Activated CD8-positive, alpha-beta T cell treated with anti-CD3 and anti-CD28 coated beads for 36 hours (primary cell): ENCODE measurements at places on chromosomes 7 and 10.

GRCh38 chr10:24622781-24623301 lies 100.8 kb downstream of the ARHGAP21 start:
- DNase-seq = peak; percentile 20

- no peak for DNase-seq
Observed at GRCh38 chr10:36373424-36374096, 731.5 kb upstream of the FZD8 start.

DNA sequence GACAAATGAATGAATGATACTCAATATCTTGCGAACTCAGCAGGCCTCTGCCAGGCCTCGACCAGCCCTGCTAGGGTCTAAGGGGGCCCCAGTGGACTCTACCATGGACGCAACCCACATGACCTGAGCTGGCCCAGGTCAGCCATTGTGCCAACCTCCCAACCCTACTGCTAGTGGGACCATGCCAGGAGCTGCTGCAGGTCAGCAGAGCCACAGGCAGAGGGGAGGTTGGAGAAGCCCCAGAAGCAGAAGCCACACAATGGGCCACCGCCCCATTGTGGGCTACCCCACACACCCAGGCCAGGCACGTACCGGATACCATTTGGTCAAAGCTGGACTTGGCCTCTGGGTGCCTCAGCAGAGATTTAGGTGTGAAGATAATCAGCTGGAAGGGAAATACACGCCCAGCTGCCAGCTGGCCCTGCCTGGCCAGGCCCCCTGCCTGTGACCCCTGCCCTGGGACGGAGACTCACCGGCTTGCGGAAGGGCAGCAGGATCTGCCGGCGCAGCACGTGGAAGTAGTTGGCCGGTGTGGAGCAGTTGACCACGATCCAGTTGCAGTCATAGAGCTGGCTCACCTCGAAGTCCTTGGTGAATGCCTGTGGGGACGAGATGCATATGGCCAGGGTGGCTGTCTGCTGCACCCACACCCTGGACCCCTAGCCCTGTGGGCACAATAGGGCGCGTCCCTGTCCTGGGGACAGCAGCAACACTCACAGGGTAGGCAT lies 24.5 kb downstream of the OGDHL start:
- DNase-seq = no peak

- no peak for DNase-seq
Observed at GRCh38 chr7:117137868-117138267, 184.6 kb downstream of the ST7 start.

- no peak for DNase-seq
Observed at GRCh38 chr7:4137552-4137951, 544.5 kb upstream of the FOXK1 start.

DNA sequence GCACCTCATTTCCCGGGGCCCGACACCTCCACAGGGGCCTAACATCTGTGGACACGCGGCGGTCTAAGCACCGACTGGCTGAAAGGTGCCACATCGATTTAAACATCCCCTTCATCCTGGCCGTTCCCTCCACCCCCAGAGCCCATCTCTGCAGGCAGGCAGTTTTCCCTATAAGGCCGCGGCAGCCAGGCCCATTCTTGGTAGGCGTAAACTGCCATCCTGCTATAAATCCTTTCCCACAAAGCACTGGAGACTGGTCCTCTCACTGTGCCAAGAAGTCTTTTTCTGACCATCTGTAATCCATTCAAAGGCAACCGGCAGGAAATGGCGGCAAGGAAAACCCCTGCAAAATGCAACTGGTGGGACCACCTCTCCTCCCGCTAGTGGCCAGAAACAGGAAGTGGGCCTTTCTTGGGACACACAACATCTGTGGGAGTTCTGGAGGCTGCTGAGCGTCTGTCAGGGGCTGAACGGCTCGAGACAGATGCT lies 22.4 kb downstream of the ATXN7L1 start:
- no peak for DNase-seq

DNA sequence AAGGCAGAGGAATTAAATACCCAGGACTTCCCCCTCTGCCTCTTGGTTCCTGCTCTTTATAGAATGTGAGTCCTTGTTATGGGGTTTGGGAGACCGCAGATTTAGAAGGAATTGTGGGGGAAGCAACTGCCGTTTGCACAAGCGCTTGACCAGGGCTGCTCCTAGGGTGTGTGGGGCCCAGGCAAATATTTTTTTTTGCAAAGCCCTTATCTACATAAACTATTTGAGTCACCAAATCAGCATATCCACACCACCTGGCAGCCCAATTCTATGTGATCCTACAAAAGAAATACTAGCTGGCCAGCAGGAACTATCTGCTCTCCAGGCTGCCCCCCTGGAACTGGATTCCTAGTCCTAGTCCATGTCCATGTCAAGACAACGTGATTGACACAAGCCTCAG lies 33.4 kb upstream of the YAE1 start:
- no peak for DNase-seq

- DNase-seq = no peak
Observed at GRCh38 chr7:151864081-151864480, 12.8 kb downstream of the PRKAG2 start.

DNA sequence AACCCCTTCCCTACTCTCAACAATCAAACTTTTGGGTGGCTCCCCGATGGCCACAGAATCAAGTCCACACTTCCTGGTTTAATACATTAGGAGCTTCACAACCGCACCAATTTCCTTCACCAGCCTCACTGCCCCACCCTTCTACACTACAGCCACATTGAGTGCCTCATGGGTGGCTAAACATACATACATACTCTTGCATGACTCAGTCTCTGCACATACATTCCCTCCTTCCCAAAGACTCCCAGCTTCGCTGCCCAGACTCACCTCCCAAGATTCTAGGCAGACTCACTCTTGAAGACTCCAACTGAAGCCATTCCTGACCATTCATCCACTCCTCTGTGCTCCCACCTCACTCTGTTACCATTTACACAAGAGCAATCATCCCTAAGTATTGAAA lies 15.9 kb downstream of the VPS41 start:
- no peak for DNase-seq

- DNase-seq = no peak
Observed at GRCh38 chr7:97857544-97857943, 14.7 kb downstream of the ASNS start.

- DNase-seq = no peak
Observed at GRCh38 chr7:100349757-100350156, 8.2 kb upstream of the PILRB start.

DNA sequence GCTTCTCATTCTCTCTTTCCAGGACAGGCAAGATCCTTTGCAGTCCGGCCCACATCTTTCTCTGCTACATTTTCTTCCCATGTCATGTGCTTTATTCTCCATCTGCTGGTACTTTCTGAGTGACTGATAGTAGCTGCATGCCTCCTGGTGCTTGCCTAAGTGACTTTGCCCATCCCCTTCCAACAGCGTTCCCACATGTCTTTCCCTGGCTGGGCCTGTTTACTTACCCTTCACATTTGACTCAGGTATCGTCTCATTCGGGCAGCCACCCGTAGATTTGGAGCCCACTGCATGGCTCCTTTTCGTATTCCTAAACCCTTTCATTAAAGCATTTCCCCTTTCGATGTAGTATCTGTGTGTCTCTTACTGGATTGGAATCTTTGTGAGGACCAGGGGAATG lies 24.6 kb downstream of the TYW1 start:
- DNase-seq = no peak

- DNase-seq = no peak
Observed at GRCh38 chr7:68943786-68944185, 654.5 kb upstream of the AUTS2 start.

GRCh38 chr7:43878867-43879266 lies 9.6 kb upstream of the MRPS24 start:
- no peak for DNase-seq
